ENCODE measurements at places on chromosomes 11 and 22.
A peak's percentile ranks its signal among the peaks of the same experiment; 100 is the strongest.

DNA sequence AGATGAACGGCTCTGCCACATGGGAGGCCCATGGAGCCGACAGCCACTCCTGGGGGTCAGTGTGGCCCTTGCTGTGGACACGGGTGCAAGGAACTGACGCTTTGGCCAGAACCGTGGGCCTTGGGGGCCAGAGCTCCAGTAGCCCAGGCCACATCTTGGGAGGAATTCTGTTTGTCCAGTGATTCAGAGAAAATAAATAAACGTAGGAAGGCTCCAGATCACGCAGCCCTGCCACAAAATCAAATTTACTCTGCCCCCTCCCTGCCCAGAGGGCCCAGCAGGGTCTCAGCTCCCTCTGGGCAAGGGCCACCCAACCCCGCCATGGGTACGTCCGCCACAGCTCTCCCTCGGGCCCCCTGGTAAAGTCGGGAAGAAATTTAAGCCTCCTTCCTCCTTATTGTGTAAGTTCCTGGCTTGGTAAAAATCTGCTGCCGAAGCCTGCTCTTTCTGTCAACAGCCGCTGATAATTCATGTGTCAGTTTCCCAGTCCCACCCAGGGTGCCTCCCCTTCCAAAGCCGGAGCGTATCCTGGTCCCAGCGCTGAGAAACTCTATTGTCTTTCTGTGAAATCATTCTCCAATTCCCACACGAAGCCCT, 6.9 kb upstream of the MUC5AC start:
- no peak for DNase-seq

DNA sequence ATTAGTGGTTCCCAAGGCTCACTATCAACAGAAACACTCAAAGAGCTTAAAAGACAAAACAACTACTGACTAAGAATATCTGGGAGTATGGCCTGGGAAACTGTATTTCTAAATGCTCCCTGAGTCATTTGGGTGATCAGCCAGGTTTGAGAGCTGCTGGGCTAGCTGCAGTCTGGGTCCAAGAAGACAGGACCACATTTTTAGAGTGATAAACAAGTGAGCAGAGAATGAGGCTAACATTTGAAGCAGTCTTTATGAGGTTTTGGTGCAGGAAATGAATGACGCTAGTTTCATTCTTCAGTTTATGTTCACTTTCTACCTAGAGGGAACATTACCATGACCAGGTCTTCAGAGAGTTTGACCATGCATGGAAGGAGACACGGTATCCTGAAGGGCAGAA, 97.7 kb downstream of the TEAD1 start:
- DNase-seq = no peak

GRCh38 chr22:37514526-37515051, 4.6 kb downstream of the CARD10 start:
- no peak for DNase-seq

GRCh38 chr22:21666786-21667185, 974 bp downstream of the PPIL2 start:
- no peak for DNase-seq

GRCh38 chr11:114482114-114482513, 42.8 kb downstream of the REXO2 start:
- no peak for DNase-seq

DNA sequence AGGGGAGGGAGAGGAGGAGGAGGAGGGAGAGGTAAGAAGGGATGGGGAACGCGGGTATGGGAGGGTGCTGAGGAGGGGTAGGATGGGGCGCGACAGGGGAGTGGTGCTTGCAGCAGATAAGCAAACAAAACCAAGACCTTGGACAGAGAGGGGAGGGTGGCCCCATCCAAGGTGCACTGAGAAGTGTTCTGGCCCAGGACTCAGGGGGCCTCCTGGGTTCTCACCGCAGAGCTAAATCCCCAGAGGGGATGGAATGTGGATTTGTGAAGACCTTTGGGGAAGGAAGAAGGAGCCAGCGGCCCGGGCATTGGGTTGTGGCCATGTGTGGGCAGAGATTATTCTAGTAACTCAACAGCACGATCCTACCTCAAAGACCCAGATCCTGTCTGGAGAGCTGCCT, 90.9 kb upstream of the LINC01488 start:
- no peak for DNase-seq

GRCh38 chr11:17924713-17925112, 88.1 kb downstream of the SERGEF start:
- no peak for DNase-seq

- no peak for DNase-seq
Measured at GRCh38 chr11:119612814-119613213, 116.2 kb downstream of the NECTIN1 start.

GRCh38 chr22:20206709-20207215, 55.9 kb upstream of the CCDC188 start:
- DNase-seq = peak; percentile 12

GRCh38 chr11:75576017-75576416, 14.0 kb downstream of the SERPINH1 start:
- no peak for DNase-seq

Data from activated CD4-positive, alpha-beta T cell treated with anti-CD3 and anti-CD28 coated beads, Interleukin-2, Interleukin-4, amounts not matched to agents 100 ng/mL and 50 ng/mL, durations not matched to agents 16 hours and 8 hours (primary cell).